Anterior cingulate cortex (tissue), 58 donors: ENCODE measurements at places on chromosomes 12 and 14.

GRCh38 chr14:93114713-93115068 lies 1.0 kb downstream of the ITPK1 start:
- DNase-seq: peak; percentile 38

DNA sequence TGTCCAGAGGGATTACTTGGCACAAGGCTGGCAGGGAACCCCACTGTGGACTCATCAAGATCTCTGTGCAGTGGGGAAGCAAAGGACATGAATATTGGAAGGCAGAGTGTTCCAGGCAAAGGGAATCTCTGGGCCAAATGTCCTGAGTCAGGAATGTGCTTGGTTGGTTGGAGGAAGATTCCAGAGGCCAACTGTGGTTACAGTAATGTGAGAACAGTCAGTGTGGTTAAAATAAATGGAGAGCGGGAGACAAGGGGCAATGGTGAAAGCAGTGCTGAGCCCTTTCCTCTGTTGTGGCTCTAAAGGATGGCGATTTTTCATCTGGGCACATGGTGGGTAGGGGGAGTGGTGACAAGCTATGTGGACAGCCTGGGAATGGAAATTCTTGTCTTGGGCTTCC lies 948.2 kb downstream of the BCL11B start:
- no peak for DNase-seq

GRCh38 chr14:77139540-77140358 lies 1.8 kb downstream of the ZDHHC22 start:
- no peak for DNase-seq

DNA sequence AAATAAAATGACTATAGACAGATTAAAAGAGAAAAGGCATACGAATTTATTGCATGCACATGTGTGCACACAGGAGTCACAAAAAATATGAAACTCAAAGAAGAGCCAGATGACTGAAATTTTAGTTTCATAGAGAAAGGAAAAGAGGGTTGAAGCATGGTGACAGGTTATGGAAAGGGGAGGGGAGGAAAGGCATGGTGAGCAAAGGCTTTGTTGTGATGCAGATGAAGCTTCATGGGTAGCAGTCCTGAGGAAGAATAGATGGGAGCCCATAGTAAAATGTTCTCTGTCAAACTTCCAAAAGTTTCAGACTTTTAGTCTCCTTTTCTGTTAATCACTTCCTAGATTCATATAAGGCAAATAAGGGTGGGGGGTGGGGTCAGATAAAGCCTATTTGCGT lies 612.7 kb upstream of the ATP2B1 start:
- DNase-seq: no peak

- no peak for DNase-seq
These were observed 884.3 kb downstream of the GALC start for GRCh38 chr14:87108726-87109125.

GRCh38 chr14:52551696-52552062 lies 626 bp downstream of the TXNDC16 start:
- no peak for DNase-seq

- no peak for DNase-seq
These were observed 5.3 kb downstream of the GSC start for GRCh38 chr14:94764573-94764972.

DNA sequence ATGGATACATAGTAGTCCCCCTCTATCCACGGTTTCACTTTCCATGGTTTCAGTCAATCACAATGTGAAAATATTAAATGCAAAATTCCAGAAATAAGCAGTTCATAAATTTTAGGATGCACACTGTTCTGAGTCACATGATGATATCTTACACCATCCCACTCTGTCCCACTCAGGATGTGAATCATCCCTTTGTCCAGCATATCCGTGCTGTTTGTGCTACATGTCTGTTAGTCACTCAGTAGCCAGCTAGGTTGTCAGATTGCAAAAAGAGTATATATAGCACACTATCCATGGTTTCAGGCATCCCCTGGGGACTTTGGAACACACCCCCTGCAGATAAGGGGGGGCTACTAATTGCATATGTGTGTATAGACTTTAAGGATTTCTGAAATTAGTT lies 8.1 kb upstream of the NAA30 start:
- DNase-seq: no peak

- DNase-seq: no peak
These were observed 51.1 kb upstream of the KRAS start for GRCh38 chr12:25301798-25302197.

- DNase-seq: no peak
These were observed 100.5 kb downstream of the AEBP2 start for GRCh38 chr12:19539836-19540235.

GRCh38 chr14:54109521-54110120 lies 153.0 kb upstream of the BMP4 start:
- no peak for DNase-seq

DNA sequence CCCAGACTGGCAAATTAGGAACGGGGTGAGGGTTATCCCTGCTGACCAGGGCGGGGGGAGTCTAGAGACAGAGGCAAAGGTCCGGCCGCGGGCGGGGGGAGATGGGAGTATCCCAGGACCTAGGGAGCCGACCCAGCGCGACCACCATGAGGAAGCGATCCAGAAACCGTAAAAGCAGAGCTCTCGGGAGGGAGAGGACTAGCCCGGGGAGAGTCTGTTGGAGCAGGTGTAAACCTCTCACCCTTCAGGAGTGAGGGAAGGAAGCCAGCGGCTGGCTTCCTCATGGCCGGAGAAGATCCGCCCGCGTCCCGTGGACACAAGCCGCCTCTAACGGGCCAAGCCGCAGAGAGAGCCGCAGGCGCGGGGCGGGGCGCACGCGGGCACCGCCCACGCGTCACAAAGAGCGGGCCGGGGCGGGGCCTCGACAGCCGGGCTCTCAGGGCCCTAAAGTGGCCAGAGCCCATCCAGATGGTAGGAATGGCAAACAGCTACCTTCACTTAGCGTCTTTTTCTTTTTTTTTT lies at the start of gene ACRBP:
ACRBP (minus strand) TSS at position 350 of the 522 bp plus-strand sequence; CDS start at position 284, 66 bp downstream.
- peak; percentile 53 for DNase-seq

DNA sequence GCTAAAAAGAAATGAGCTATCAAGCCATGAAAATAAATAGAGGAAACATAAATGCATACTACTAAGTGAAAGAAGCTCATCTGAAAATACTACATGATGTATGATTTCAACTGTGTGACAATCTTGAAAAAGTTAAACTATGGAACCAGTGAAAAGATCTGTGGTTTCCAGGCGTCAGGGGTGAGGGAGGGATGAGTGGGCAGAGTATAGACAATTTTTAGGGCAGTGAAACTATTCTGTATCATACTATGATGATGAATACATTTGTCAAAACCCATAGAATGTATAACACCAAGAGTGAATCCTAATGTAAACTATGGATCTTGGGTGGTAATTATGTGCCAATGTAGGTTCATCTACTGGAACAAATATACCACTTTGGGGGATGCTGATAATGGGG lies 21.3 kb downstream of the SPX start:
- no peak for DNase-seq

- no peak for DNase-seq
These were observed 103.0 kb downstream of the PUS7L start for GRCh38 chr12:43655586-43655985.

GRCh38 chr12:40138526-40138925 lies 32.6 kb upstream of the SLC2A13 start:
- DNase-seq: no peak

- no peak for DNase-seq
These were observed 112.2 kb downstream of the CHST11 start for GRCh38 chr12:104568935-104569334.

- no peak for DNase-seq
These were observed 3.1 kb upstream of the HPD start for GRCh38 chr12:121861636-121862254.

GRCh38 chr14:99231850-99232713 lies 39.9 kb downstream of the BCL11B start:
- no peak for DNase-seq

DNA sequence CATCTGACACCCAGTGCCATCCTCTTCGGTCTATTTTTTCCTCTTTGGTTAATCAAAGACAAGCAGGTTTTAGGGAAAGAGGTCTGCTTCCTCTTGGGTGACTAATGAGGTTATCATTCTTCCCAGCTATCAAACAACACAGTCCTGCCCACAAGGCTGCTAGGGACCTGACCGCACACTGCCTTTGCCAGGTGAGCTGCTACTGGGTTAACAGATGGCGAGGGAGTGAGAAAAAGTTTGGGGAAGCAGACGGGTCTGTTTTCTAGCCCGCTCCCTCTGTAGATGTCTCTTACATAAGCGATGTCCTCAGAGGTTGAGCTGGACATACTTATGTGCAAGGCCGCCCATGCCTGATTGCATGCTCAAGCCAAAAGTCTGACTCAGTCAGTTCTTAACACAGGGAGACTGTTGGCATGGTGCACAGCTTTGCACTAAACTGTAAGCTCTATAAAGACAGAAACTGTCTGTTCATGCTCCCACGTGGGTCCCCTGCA lies 94.1 kb downstream of the SLC15A4 start:
- no peak for DNase-seq

DNA sequence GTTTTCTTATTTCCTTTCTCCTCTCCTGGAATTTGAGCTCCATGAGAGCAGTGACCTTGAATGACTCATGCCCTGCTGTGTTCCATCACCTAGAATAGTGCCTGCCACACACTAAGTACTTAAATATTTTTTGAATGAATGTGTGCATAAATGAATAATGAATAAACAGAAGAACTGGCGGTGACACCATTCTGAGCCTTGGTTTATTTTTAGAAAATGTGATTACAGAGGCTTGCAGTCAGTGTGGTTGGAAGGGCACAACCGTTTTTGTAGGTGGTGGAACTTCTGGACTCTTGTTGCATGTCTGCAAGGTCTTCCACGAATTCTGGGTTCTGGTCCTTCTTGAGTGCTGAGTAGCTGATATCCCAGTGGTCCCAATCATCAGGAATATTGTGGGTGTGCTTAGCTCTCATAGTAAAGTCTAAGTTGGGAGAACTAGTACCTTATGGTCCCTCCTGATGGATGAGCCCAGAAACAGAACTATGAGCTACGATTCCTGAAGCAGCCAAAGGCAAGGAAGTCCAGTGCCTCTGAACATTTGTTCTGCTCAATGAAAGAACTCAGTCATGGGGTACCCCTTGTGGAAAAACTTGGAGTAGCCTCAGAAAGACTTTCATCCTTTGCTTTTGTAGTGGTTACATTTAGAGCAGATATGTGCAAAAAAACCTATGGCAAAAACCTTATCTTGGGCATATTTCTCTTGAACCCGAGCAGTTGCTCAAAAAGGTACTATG lies 28.8 kb upstream of the BHLHE41 start:
- DNase-seq: no peak

- DNase-seq: no peak
These were observed 150.8 kb downstream of the TTC7B start for GRCh38 chr14:90665321-90666000.

DNA sequence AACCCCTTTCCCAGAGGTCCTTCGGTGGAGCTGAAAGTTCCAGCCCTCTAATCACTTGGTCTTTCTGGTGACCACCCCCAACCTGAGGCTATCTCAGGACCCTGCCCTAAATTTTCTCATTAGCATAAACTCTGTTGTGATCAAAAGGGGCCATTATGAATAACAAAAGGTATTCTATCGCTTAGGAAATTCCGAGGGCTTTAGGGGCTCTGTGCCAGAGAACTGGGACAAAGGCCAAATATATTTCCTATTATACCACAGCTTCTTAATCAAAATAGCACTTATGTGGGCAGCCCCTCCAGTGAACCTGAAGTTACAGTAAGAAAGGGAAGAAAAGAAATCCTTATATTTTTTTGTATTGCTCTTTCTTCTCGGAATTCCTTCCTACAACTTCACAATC lies 125.3 kb upstream of the NPAS3 start:
- DNase-seq: no peak

DNA sequence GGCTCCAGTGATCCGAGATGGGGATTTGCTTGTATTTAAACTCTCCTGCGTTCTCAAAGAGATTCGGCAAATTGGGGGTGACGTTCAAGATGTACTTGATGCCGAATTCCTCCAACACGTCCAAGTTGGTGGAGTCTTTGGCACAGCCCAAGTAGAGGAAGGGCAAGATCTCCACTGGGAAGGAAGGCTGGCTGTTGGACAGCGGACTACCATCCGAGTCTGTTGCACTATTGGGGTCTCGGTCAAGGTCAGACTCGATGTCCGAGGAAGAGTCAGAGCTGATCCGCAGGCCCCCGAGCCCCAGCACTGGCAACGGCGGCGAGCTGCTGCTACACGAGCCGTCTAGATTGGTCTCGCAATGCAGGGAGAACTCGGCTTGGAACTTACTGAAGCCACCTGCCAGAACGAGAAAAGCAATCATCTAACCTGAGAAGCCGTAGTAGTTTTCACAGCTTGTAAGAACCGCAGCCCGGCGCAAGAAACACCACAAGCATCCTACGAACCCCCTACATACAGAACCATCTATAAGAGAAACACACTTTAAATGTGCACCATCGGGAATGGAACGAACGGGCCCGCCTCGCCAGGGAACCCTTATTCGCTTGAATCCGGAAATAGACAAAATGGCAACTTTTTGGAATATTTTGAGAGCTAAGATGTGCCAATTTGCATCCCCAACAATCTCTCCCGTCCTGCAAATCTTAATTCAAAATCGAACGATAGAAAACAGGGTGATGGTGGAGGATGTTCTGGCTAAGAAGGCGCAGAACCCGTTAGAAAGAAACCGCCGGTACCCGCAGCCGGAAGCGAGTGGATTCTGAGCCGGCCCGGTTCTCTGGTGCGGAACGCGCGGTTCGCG lies 1.4 kb downstream of the DUSP6 start:
- DNase-seq: no peak

DNA sequence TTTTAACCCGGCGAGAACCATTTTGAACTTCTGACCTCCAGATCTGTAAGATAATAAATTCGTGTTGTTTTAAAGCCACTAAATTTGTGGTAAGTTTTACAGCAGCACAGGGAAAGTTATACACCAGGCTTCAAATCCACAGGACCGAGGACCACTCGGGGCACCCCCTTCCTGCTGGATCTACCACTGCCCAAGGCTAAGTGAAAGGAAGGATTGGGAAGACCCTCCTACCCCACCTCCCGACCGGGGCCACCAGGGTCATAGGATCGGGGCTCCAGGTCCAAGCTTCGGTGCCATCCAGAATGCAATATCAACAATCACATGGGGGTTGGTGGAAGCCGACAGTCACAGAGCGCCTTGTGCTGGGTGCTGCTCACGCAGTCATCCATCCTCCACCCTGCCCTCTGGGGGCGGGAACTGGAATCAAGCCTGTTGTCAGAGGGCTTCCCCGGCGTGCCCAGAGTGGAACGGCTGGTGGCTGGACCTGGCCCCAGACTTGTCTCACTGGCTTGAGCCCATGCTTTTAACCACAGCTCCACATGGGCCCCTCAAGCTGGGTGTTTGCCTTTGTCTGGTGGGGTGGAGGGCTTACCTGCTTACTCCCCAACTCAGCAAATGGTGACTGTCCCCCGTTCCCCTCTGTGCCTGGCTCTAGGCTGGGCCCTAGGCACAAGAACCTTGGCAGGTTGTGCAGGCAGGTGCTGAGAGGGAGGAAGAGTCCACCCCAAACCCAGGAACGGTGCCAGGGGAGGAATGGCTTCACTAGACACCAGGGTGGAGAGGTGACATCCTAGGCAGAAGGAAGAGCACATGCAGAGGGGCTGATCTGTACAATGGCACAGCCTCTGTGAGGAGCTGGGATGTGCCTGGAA lies 180.3 kb upstream of the RTL1 start:
- no peak for DNase-seq

GRCh38 chr12:113239288-113239771 lies 18.1 kb downstream of the TPCN1 start:
- no peak for DNase-seq
